ENCODE measurements at places on chromosomes 16 and 17. TPM values are rescaled to one million over a fixed set of nuclear protein-coding genes. Genes with fewer than 3 reads are reported as not detected.

Gene CTRL
- total RNA-seq = 2.5 TPM

Gene CRYM
- total RNA-seq = 1.2 TPM

DNA sequence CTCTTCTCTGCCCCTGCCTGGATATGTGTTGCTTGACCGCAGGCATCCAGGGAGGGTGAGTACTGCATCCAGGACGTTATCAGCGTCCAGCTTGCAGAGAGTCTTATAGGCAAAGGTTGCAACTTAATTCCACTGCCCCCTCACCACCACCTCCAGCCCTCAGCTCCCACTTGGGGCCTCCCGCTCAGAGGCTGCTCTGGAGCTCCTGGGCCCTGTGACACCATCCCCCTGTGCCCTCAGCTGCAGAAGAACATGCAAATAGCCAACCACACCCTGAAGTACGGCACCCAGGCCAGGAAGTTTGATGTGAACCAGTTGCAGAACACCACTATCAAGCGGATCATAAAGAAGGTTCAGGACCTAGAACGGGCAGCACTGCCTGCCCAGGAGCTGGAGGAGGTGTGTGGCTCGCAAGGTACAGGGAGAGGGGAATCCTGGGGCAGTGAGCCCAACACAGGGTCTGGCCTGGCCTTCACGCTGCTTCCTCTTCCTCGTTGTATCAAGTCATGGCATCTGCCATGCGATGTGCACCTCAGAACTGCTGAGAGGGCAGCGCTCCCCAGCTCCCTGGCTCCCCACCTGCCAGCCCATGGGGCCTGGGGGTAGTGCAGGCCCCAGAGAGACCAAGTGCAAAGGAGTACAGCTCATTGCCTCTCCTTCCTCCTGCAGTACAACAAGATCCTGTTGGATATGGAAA is 9.6 kb downstream of the ACE start:
- H3K4me3 ChIP-seq = no peak overlapping the region
- H3K4me1 ChIP-seq = no peaks in the 10 kb centered on the region
- peak overlapping the region; percentile 44 for H3K27ac ChIP-seq
- no peak for DNase-seq
- H3K27me3 ChIP-seq = peaks cover 11% of the 10 kb centered on the region

- no peaks in the 10 kb centered on the region for H3K4me1 ChIP-seq
- no peaks in the 10 kb centered on the region for H3K36me3 ChIP-seq
- H3K4me3 ChIP-seq = no peak overlapping the region
These were observed 3.7 kb upstream of the LYZL6 start for GRCh38 chr17:35947156-35947585.

DNA sequence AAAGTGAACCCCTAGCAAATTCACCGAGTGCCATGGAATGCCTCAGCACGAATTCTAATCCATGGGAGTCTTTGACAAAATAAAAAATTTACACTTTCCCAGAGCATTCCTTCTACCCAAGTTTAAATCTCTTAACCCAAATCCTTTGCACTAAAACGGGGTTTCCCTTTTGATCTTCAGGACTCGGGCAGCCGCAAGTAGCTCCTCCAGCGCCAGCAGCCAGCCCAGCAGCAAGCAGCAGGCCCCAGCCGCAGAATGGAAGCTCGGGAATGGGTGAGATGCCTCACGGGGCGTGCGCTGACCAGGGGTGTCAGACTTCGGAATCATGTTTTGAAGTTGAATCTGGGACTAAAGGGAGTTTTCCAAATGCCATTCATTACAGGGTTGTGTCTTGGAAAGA is 42.4 kb downstream of the RPA1 start:
- no peak overlapping the region for H3K27ac ChIP-seq
- peaks cover 4% of the 10 kb centered on the region for H3K36me3 ChIP-seq
- H3K4me1 ChIP-seq = no peaks in the 10 kb centered on the region
- H3K4me3 ChIP-seq = no peak overlapping the region
- H3K27me3 ChIP-seq = no peaks in the 10 kb centered on the region

GRCh38 chr17:31048780-31049179 is 46.0 kb upstream of the NF1 start:
- no peak overlapping the region for H3K4me3 ChIP-seq
- H3K4me1 ChIP-seq = peaks cover 5% of the 10 kb centered on the region
- no peak overlapping the region for H3K27ac ChIP-seq
- DNase-seq = no peak

GRCh38 chr17:10357768-10358167 is 15.0 kb downstream of the MYH13 start:
- DNase-seq = no peak
- H3K4me3 ChIP-seq = no peak overlapping the region
- no peaks in the 10 kb centered on the region for H3K4me1 ChIP-seq
- no peak overlapping the region for H3K27ac ChIP-seq
- peaks cover 11% of the 10 kb centered on the region for H3K27me3 ChIP-seq
- H3K36me3 ChIP-seq = no peaks in the 10 kb centered on the region

DNA sequence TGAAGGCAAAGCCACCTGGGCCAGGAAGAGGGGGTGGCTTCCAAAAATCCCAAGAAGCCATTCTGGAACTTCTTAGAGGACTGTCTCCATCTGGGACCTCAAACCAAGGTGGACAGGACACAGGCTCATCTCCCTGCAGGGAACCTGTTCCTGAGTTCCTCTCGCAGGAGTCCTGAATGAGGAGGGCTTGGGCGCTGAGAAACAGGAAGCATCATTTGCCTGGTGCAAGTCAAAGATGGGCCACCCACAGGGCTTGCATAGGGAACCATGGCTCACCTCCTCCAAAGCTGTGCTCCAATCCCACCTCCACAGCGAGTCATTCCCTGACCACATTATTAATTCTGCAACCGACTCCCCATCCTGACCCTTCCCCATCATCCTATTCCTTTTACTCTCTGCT is 55.0 kb upstream of the RPL38 start:
- DNase-seq = no peak
- H3K4me1 ChIP-seq = no peaks in the 10 kb centered on the region
- H3K27me3 ChIP-seq = no peaks in the 10 kb centered on the region
- H3K4me3 ChIP-seq = no peak overlapping the region

GRCh38 chr16:77890075-77890474 is 101.7 kb downstream of the VAT1L start:
- peaks cover 5% of the 10 kb centered on the region for H3K4me1 ChIP-seq
- H3K36me3 ChIP-seq = no peaks in the 10 kb centered on the region
- no peak overlapping the region for H3K4me3 ChIP-seq
- DNase-seq = no peak
- no peaks in the 10 kb centered on the region for H3K27me3 ChIP-seq

DNA sequence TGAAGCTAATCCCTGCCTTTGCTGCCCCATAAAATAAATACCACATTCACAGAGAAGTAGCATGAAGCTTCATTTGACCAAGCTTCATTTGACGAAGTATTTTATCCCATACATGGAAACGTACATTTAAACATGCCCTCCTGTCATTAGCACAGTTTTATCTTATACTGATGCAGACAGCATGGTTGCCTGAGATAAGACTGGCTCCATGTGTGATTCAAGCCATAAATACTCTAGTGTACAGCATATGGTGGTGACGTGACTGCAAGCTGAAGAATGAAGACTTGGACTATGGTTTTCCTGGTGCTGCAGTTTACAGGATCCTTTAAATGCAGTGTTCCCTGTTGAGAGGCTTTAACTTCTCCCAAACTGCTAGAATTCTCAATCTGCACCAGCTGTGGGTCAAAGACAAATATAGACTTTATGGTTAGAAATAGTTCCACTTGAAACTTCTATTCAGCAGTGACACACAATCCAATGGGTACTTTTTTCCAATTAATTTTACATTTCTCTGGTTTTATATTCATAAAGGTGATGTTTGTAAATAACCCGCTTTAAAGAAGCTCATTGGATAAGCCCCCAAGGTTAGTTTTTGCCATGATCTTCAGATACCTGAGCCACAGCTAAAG is 64.9 kb downstream of the CYB561 start:
- H3K36me3 ChIP-seq = peaks cover 19% of the 10 kb centered on the region
- peaks cover 4% of the 10 kb centered on the region for H3K4me1 ChIP-seq
- no peaks in the 10 kb centered on the region for H3K27me3 ChIP-seq
- no peak for DNase-seq

GRCh38 chr16:13351601-13352217 is 450.3 kb downstream of the SHISA9 start:
- no peaks in the 10 kb centered on the region for H3K36me3 ChIP-seq
- DNase-seq = no peak
- H3K4me1 ChIP-seq = no peaks in the 10 kb centered on the region
- no peak overlapping the region for H3K4me3 ChIP-seq
- peaks cover 19% of the 10 kb centered on the region for H3K27me3 ChIP-seq
- no peak overlapping the region for H3K27ac ChIP-seq

Measured in neural crest cell (in vitro differentiated cells).